ENCODE measurements at places on chromosomes 6 and 20.

GRCh38 chr20:8291873-8292272, 159.8 kb downstream of the PLCB1 start:
- DNase-seq = no peak

GRCh38 chr6:41214559-41215238, 13.4 kb upstream of the TREML4 start:
- no peak for DNase-seq

- no peak for DNase-seq
Observed at GRCh38 chr20:36435592-36436541, 105.5 kb upstream of the MYL9 start.

DNA sequence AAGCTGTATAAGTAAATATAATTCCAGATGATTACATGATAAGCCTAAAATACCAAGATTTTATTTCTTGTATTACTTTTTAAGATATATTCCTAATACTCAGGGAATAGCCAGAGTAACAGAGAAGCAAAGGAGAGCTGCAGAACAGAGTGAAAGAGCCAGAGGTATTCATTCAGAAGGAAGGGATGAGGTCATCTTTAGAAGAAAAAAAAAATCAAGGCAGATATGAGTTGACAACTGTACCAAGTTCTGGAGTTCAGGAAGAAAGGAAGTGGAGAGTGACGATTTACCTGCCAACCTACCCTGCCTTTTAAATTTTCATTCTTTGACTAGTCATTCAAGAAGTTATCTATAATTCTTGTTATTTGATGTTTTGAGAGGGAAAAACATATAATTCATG, 28.8 kb upstream of the NHSL1 start:
- DNase-seq = no peak

GRCh38 chr20:37270576-37271420, 9.2 kb upstream of the GHRH start:
- no peak for DNase-seq

DNA sequence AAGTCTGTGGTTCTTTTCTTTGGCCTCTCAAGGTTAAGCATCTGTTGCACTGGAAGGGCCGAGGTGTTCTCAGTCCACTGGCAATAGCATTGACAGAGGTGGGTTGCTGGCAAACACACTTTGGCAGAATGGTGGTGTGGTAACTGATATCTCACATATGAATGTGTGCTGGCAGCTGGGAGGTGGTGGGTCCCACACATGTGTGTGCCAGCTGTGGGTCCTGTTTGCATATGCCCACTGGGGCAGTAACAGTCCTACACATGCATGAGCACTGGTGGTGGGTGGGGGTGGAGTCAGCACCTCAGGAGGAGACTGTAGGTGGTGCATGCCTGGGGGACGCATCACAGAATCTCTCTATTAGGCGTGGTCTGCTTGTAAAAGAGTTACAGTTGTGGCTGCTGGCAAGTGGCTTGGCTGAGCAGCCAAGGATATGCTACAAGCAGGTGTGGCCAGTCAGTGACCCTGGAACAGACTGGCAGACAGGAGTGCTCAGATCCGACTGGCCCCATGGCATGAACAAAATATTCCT, 934.3 kb downstream of the GRIK2 start:
- DNase-seq = no peak

GRCh38 chr6:156791320-156791850, 14.2 kb downstream of the ARID1B start:
- no peak for DNase-seq

GRCh38 chr6:38434051-38434450, 205.7 kb downstream of the BTBD9 start:
- DNase-seq = no peak

DNA sequence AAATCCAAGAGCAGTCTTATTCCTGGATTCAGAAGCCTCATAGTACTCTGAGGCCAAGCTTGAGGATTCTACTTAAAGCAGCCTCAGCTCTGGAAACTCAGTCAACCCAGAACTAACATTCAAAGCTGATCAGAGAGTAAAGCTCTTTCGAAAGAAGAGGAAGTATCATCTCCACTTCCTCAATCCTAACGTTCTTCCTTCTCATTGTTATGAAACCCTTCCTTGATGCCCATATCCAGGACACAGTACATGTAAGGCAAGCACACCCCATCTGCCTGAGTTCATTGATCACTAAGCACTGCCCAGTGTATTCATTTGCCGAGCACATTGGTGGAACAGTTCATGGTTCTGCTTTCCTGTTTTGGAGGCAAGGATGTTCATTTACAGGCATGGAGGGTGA, at the start of gene IPCEF1:
Gene IPCEF1 (minus strand): TSS at position 114 of the 400 bp plus-strand sequence. CDS start 90,856 bp downstream, outside the sequence.
- DNase-seq = no peak

- no peak for DNase-seq
Observed at GRCh38 chr6:1595271-1596087, 14.2 kb upstream of the FOXC1 start.

DNA sequence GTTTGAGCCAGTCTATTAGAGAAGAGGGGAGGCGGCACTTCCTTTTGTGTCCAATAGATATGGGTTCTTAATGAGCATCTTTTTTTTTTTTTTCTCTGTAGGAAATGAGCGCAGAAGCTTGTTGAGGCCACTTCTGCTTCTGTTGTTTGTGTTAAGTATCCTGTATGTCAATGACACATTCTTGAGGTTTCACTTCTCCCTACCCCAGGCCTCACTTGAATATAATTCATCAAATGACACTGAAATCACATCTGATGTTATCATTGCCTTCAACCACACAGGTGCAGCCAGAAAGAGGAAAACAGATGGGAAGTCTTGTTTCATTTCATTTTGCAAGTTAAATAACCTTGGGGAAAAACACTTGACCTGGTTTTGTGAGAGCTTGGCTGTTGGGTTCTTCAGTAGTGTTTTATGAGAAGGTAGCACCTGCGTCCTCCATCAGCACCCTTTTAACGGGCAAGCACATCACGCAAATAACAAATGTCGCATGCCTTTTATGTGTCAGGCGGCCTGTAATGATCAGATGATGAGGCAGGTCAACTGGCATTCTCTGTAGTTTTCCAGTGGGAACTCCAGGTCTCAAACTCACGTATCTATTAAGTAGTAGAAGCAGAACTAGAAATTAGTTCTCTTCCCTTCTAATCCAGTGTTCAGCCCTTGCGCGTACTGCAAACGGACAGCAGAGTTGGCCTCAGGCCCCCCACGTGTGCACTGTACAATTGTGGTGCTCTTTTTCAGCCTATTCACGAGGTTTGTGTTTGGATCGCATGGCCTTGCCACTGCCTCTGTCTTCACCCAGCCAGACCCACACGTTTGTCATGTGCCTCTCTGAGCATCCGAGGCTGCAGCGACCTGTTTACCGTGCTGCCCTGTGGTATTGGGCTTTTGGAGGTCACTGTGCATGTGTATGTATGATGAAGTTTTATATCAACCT, 23.5 kb downstream of the PLEKHG1 start:
- DNase-seq = no peak

GRCh38 chr6:162289972-162290371, 437.6 kb downstream of the PRKN start:
- no peak for DNase-seq

GRCh38 chr20:10255846-10256245, 37.2 kb downstream of the SNAP25 start:
- DNase-seq = no peak
